Bone marrow (tissue), 2 donors: ENCODE measurements at places on chromosomes 13 and 19.

GRCh38 chr19:2381148-2381820 lies 21.2 kb downstream of the TMPRSS9 start:
- DNase-seq = no peak

DNA sequence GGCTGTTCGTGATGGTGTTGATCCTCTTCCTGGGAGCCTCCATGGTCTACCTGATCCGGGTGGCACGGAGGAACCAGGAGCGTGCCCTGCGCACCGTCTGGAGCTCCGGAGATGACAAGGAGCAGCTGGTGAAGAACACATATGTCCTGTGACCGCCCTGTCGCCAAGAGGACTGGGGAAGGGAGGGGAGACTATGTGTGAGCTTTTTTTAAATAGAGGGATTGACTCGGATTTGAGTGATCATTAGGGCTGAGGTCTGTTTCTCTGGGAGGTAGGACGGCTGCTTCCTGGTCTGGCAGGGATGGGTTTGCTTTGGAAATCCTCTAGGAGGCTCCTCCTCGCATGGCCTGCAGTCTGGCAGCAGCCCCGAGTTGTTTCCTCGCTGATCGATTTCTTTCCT lies 12.2 kb upstream of the C19orf33 start:
- no peak for DNase-seq

GRCh38 chr19:48102870-48103751 lies 7.5 kb downstream of the PLA2G4C start:
- DNase-seq = no peak

GRCh38 chr19:33649627-33650305 lies 28.0 kb downstream of the CHST8 start:
- DNase-seq = no peak

DNA sequence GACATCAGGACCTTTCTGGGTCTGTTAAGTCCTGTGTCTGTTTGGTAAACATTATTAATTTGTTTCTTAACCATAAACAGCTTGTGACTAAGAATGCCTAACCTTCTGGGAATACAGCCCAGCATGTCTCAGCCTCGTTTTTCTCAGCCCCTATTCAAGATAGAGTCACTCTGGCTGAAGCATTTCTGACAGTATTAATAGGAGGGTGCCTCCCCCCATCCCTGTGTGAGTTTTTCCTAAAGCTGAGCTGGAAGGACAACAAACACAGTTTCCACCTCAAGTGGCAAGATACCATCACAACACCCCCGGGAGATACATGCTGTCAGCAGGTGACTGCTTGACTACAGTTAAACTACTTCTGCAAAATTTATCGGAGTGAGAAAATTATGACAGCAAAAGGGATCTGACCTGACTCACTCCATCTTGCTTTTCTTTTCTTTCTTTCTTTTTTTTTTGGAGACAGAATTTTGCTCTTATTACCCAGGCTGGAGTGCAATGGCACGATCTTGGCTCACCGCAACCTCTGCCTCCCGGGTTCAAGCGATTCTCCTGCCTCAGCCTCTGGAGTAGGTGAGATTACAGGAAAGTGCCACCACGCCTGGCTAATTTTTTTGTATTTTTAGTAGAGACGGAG lies 59.3 kb upstream of the ABCC4 start:
- no peak for DNase-seq

DNA sequence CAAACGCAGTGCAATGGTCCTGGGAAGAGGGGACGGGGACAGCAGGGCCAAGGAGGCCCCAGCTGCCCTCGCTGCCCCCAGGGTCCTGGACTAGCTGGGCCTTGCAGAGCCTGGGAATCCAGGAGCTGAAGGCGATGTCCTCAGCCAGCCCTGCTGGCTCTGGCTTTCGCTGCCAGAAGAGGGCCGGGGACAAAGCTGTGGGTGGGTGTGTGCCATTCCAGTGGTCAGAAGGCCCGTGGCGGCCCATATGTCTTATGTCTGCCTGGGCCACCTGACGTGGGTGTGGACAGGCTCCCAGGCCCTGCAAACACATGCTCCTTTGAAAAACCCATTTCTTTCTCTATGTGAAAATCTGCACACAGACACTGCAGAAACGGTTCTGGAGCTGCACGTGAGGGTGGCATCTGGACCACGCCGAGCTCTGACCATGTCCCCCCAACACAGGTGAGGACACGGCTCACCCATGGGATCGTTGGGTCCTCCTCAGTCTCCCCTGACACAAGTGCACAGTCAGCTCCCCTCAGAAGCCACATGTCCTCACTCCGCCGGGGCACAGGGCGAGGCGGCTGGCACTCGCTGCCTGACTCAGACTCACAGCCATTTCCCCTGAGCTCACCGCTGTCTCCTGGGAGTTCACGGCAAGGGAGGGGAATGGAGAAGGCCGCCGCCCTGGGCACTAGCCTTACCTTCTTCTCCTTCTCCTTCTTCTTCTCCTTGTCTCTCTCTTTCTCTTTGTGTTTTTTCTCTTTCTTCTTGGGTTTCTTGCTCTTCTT lies 16.9 kb downstream of the IZUMO4 start:
- no peak for DNase-seq

DNA sequence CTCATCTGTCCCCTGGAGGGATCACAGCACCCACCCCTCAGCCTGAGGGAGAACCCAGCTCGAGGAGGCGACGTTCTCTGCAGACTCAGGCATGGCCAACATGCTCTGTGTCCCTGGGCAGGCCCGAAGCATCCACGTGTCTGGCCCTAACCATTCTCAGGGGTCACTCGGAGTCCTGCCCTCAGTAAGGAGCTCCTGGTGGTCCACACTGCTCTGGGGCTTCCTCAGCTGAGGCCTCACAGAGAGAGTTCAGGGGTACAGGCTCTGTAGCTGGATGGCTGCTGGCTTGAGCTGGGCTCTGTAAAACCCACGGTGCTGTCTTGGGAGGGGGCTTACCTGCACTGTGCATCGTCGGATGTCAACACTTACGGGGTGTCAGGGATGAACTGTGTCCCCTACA lies 4.4 kb upstream of the SIGLEC8 start:
- no peak for DNase-seq

DNA sequence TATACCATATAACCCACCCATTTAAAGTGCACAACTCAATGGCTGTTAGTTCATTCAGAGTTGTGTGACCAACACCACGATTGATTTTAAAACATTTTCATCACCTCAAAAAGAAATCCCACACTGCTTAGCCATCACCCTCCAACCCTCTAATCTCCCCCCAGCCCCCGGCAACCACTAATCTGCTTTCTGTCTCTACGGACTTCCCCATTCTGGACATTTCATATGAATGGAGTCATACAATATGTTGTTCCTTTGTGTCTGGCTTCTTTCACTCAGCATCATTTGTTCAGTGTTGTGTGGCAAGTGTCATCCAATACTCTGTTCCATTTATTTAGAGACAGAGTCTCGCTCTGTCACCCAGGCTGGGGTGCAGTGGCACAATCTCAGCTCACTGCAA lies 4.0 kb upstream of the PNMA8B start:
- no peak for DNase-seq

DNA sequence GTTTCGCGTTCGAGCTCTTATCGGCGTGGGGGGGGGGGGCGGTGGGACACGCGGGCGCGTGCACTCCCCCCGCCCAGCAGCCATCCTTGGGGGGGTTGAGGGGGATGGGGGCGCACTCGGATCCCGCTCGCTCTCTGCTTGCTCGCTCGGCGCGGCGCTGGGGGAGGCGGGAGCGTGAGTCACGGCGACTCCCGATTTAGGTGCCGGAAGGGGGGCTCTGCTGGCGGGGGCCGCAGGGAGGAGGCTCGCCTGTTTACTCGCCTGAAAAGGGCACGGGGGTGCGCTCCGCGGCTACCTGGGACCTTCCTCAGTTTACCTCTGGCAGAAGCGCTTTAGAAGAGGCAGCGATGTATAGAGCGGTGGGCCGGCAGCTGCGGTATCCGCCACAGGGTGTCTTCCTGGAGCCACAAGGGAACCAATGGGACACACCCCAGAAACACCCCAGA lies 1.1 kb upstream of the PDE4A start:
- no peak for DNase-seq

DNA sequence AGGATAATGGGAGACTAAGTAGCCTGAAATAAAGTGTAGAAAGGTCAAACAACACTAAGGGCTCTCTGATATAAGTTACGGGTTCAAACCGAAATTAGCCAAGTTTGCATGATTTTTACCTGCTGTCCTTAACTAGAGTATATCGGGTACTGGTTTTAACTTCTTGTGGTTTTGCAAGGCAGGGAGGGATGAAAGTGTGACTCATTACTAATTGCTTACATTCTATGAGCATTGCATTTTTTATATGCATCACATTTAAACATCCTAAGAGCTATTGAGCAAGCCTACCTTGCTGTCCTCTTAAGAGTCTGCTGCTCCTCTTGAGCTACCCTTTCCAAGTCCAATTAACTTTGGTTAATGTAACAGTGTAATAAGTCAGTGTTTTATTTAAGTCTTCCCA lies 415.4 kb downstream of the SLITRK5 start:
- no peak for DNase-seq

- DNase-seq = no peak
Observed at GRCh38 chr13:33208290-33209220, 77.0 kb downstream of the STARD13 start.

DNA sequence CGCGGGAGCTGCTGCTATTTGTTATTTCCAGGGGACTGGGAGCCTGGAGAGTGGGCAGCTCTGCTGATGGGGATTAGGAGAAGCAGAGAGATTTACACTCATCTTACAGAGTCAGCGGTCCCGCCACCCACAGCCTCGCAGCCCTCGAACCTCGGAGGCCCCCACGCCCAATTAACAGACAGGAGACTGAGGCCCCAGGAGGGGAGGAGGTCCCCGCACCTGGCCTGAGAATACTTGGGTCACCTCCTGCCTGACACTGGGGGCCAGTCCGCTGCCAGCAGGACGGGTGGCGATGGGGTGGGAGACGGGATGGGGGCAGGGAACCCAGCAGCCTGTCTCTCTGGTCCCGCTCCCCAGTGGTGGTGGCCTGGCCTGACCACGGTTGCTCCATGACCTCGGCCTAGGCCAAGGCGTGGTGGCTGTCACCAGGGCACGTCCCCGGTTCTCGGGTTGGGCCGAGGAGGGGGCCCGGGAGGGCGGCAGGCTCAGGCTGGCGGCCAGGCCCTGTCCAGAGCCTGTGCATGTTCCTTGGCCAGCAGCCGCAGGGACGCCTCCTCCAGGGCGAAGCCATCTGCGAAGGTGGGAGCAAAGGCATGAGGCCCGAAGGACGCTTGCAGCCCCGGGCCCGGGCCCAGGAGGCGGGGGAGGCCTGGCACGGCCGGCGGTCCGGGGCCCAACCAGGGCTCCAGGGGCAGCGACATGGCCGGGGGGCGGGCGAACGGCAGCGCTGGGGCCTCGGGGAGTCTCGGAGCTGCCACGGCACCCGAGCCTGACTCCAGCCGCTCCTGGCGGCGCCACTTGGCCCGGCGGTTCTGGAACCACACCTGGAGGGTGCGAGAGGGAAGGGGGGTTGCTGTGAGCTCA lies 1.7 kb downstream of the RAX2 start:
- no peak for DNase-seq

DNA sequence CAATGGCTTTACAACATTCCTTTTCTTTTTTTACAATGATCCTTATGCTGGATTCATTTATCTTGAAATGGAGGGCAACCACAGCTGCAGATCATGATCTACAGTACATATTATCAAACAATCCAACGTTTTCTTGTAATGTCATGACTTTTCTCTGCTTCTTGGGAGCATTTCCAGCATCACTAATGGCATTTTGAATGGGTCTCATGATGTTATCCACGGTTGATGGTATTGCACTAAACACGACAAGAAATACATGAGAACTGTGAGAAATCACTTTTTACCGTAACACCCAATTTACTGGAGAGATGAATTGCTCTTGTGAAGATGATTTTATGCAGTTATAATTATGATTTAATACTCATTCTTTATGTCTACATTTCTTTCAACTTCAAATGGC lies 16.2 kb upstream of the ACOD1 start:
- no peak for DNase-seq

GRCh38 chr13:99002172-99002710 lies 24.4 kb upstream of the DOCK9 start:
- DNase-seq = no peak

DNA sequence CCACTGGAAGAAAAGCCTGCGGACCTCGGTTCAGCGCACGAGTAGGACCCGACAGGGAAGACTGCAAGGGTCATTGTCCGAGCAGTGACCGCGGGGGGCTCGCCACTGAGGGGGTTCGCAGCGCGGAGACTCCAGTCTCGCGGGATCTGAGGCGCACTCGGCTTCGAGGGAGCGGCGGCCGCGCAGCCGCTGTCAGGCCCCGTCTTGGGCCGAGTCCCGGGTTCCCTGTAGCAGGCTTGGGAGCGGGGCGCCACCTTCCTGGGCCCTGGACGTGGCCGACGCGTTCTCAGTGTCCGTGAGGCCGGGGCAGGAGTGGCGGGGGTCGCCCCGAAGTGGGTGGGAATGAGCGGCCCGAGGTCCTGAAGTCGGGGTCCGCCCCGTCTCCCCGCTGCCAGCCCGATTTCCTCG lies 474 bp upstream of the FAM174C start:
- DNase-seq = no peak

GRCh38 chr13:100497389-100497788 lies 91.2 kb downstream of the GGACT start:
- DNase-seq = no peak

- DNase-seq = no peak
Observed at GRCh38 chr13:86933676-86934075, 737.5 kb upstream of the SLITRK5 start.

GRCh38 chr19:2145831-2146241 lies 5.5 kb downstream of the AP3D1 start:
- DNase-seq = no peak

- DNase-seq = no peak
Observed at GRCh38 chr19:8648240-8648639, 17.8 kb downstream of the NFILZ start.

DNA sequence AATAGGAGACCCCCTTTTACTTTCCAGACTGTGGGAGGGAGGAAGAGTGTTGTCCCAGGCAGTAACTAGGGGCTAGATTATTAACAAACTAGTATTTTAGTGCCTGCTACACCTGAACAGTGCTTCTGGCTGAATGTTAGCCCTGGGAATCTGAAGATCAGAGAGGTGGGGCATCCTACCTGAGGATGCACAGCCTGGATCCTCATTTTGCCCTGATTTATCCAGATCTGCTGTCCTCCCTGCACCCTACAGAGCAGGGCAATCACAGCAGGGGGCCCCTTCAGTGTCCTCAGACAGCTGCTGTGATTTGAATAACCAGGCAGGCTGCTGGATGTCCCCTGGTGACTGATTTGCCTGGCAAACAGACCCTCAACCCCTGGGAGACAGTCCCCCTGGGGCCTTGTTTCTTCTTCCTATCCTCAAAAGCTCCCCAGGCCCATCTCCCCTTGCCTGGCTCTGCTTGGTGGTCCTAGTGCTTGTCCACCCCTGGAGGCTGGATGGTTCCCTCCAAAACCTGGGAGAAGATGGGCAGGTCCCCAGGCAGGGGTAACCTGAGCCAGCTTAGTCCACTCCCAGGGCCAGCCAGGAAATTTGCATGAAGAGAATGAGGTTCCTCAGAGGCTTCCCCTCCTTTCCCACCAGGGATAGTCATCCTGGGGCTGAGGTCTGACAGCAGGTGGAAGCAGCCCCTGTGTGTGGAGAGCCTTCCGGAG lies at the start of gene OVOL3:
OVOL3 (plus strand) TSS at position 657 of the 713 bp plus-strand sequence. CDS start 60 bp downstream, outside the sequence.
- DNase-seq = no peak
